ENCODE measurements at places on chromosomes 6 and 20.

DNA sequence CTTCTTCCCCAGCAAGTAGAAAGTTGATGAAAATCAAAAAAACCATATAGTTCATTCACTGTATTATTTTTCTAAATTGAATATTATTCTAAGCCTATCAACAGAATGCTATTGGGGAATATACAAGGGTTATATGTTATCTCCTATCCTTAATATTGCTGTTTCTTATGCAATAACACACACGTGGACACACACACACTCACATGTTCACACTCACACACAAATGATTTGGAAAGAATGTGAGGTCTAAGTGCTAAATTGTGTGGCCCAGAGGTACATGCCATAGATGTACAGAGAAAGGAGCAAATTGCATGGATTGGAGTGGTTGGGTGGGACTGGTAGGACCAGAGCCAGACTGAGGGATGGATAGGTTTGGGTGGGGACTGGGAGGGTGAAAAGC lies 45.1 kb downstream of the RIOK1 start:
- no peak for DNase-seq

DNA sequence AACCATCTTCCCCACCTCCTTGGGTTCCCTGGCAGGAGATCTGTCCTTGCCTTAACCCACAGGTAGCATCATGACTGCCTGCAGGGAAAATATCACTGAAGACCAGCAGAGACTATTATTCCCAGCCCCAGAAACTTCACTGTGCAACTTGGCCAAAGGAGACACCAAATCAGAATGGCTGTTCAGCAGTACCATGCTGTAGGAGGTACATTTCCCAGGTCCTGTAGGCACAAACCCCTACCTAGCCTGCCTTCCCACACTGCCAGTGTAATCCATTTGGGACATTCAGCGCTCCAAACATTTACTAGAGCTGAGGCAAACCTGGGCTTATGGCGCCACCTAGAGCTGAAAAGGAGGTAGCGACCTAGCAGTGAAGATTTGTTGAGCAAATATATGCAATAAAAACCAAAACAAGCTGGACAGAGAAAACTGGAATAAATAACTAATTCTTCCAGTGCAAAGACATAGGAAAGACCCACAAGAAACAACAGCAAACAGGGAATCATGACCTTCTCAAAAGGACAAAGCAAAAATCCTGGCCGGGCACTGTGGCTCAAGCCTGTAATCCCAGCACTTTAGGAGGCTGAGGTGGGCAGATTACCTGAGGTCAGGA lies 60.3 kb downstream of the VTA1 start:
- DNase-seq: peak; percentile 34

- DNase-seq: no peak
These were observed 85.5 kb downstream of the KHDC1L start for GRCh38 chr6:73139681-73140383.

DNA sequence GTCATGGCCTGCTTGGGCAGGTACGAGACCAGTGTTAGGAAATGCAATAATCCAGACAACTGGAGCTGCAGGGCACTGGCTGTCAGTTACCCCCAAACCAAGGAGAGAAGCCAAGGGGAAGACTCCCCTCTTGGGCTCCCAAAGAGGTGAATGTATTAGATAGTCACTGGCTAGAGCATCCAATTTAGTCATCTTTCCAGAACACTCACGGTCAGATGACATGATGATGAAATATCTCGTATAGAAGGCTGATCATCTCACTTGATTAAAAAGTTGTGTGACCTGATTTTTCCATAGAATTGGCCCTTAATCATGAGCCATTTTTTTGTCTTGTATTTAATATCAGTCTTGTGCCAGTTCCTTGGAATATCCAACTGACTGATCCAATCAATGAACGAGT lies 40.7 kb downstream of the SLC22A3 start:
- no peak for DNase-seq

- DNase-seq: peak; percentile 17
These were observed 616 bp downstream of the CHMP4B start for GRCh38 chr20:33811776-33812151.

- DNase-seq: no peak
These were observed 42.7 kb upstream of the GCNT2 start for GRCh38 chr6:10478187-10479040.

- DNase-seq: no peak
These were observed 151.6 kb upstream of the GMDS start for GRCh38 chr6:2396846-2397630.

GRCh38 chr6:144029452-144029851 lies 21.4 kb upstream of the PLAGL1 start:
- no peak for DNase-seq

DNA sequence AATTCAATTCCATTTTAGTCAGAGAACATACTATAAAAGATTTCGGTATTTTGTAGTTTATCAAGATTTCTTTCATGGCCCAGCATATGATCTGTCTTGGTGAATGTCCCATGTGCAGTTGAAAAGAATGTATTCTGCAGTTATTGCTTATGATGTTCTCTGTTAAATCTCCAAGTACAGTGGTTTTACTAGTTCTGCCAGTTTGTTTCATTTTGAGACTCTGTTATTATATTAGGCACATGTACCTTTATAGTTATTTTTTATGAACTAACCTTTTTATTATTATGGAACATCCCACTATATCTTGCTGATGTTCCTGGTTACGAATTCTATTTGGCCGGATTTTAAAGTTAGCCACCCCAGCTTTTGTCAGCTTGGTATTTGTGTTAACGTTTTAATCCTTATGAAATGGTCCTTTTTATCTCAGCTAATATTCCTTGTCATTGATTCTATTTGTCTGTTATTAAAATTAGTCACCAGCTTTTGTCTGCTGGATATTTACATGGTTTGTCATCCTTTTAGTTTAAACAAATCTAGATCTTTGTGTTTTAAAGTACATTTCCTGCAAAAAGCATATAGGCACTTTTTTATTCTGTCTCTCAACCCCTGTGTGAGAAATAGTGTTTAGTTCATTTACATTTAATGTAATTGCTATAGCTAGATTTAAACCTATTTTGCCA lies 48.9 kb downstream of the VTA1 start:
- DNase-seq: no peak

GRCh38 chr20:22836877-22837276 lies 198.2 kb upstream of the SSTR4 start:
- DNase-seq: no peak

- DNase-seq: no peak
These were observed 15.2 kb downstream of the CTCFL start for GRCh38 chr20:57509665-57510237.

DNA sequence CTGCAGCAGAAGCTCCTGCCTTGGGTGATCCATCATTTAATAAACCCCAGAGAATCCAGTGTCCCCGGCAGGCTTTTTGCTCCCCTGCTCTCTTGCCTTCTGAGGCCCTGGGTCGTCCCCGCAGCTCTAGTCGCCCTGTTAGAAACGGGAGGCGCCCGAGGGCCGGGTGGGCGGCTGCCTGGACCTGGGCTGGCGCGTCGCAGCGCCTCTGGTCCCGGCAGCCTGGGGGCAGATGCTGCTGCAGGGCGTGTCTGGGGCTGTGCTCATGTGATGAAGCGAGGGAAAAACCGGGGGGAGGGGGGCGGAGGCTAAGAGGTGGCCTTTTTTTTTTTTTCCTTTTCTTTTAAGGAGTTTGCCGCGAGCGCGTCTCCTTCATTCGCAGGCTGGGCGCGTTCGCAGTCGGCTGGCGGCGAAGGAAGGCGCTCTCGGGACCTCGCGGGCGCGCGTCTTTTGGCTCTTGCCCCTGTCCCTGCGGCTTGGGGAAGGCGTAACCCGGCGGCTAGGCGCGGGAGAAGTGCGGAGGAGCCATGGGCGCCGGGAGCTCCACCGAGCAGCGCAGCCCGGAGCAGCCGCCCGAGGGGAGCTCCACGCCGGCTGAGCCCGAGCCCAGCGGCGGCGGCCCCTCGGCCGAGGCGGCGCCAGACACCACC lies 394 bp downstream of the AKAP12 start:
- no peak for DNase-seq

DNA sequence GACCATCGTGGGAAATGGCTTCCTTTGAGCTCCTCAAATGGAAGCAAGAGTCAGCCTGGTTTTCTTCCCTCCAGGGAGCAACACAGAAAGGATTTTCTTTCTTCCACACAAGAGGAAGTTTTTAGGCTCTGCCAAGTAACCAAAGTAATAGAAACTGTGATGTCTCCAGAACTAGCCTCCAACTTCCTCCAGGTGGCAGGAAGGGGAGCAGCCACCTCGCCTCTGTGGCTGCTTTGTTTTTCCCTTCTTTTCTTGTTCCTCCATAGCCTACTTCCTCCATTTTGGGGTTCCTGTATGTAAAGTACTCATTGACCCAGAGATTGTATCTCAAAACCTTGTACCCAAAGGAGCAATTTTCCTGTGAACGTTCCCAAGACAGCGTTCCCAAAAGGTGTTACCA lies 32.7 kb upstream of the CCR6 start:
- DNase-seq: no peak

- DNase-seq: no peak
These were observed 294.5 kb upstream of the PLCB4 start for GRCh38 chr20:8774412-8774811.

- DNase-seq: no peak
These were observed 199.7 kb upstream of the KCNQ5 start for GRCh38 chr6:72422171-72422570.

- no peak for DNase-seq
These were observed 71.1 kb downstream of the LAMA4 start for GRCh38 chr6:112183271-112183671.

- DNase-seq: no peak
These were observed 186.6 kb downstream of the DOK5 start for GRCh38 chr20:54661880-54662465.

- DNase-seq: no peak
These were observed 20.9 kb upstream of the PNPLA1 start for GRCh38 chr6:36248980-36249379.

GRCh38 chr20:10951216-10951615 lies 277.4 kb upstream of the JAG1 start:
- no peak for DNase-seq

DNA sequence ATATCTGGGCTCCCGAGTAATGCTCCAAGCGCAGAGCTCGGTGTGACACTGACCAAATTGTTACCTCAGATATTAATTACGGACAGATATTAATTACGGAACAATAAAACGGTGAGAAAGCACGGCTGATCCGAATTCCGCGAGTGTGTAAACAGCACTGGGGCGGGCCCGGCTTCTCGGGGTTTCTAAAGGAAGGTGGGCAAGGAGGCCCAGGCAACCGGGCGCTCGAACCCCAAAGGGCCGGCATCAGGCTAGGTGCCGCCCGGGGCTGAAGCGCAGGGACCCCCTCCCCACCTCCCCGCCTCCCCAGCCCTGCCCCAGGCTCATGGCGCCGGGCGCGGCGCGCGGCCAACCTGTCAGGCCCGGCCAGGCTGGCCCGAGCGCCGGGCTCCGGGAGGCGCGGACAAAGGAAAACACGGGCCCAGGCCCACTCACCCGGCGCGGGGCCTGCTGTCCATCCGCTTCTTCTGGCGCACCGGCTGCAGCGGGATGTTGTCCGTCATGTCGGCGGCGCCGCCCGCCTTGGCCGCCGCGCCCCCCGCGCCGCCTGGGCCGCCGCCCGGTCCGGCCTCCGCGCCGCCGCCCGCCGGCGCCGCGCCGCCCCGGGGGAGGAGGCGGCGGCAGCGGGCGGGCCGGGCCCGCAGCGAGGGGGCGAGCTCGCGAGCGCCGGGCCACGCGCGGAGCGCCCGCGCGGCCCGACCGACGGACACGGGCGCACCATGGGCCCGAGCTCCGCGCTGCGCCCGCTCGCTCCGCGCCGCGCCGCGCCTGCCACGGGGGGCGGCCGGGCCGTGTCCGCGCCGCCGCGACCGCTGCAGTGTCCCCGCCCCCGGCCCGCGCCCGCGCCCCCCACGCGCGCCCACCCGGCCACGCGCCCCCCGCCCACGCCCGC lies at the start of gene ATP9A:
TSS of gene ATP9A (minus strand) at position 524 of the 892 bp plus-strand sequence. CDS start at position 503, 21 bp downstream.
- no peak for DNase-seq

- DNase-seq: peak; percentile 56
These were observed 87.2 kb downstream of the FKBP5 start for GRCh38 chr6:35601331-35602132.

GRCh38 chr6:31402324-31403282 lies 792 bp upstream of the MICA start:
- peak; percentile 37 for DNase-seq

GRCh38 chr6:47170617-47170947 lies 128.4 kb upstream of the ADGRF1 start:
- no peak for DNase-seq

DNA sequence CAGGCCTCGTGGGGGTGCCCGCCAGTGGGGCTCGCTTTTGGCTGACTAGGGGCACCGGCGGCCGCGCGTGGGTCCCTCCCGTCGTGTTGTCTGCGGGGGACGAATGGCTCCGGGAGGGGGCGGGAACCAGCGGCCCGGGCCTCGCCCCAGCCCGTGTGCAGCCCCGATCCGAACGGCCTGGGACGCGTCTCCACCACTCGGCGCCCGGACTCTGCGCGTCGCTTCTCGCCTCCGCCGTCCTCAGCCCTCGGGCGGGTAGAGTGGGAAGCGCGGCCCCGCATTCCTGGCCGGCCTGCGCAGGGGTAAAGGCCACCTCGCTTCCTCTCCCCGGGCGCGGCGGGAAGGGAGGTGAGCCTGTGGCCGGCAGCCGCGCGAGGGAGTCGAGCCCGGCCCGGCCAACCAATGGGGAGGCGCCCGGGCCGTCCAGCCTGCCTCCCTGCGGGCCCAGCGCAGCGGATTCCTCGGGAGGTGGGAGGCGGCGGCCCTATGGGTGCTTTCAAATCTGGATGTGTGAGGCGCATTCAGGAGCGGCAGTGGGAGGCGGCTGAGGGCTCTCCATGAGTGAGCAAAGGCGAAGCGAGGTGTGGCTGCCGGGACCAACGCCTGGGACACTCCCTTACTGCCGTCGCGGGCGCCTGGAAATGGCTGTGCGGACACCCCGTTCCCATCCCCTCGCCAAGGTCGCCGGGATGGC lies 1.1 kb upstream of the ZBTB46 start:
- no peak for DNase-seq

DNA sequence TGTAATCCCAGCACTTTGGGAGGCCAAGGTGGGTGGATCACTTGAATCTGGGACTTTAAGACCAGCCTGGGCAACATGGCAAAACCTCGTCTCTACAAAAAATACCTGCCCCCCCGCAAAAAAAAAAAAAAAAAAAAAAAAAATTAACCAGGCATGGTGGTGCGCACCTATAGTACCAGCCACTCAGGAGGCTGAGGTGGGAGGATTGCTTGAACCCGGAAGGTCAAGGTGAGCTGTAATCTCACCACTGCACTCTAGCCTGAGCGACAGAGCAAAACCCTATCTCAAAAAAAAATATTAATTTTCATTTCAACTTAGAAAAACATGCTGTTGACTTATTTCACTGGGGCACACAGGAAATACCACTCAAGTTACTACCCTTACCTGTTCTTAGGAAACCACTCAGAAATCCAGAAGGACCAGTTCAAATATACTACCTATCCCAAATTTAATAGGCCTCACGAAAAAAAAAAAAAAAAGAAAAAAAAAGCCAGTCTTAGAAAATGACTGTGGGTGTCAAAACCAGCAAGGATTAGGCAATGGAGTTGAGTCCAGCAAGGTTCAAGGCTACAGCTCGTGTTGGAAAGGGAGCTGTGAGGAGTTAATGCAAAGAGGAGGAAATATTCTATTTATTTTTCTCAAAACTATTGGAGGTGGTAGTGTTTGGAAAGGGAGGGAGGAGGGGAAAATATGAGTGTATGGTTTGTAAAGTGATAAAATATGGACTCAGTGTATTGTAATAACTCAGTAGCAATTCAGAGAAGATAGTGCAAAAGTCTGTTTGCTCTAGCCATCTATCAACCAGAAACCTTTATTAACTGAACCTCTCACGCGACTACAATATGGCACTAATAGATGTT lies 33.9 kb upstream of the PIM1 start:
- no peak for DNase-seq
